ENCODE measurements at places on chromosomes 1 and 21. TPM values are rescaled to one million over a fixed set of nuclear protein-coding genes. Genes with fewer than 3 reads are reported as not detected.

DNA sequence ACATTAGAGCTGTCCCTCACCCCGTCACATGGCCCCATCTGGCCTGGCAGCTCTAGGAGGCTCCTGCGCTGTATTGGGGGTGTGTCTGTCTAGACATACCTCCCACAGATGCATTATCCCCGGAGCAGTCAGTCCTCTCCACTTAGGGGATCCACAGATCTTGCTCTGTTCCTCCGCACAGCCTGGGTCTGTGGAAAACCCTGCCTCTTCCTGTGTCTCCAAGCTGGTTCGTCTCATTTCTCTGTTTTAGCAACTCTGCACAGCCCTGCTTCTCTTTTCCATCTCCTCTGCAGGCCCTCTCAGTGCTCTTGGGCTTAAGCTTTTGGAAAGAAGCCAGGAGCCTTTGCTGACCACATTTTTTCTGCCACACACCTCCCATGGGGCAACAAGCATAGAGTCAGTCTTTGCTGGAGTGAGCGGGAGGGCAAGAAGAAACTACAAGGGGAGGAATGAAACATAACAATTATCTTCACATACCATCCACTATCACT lies 241.5 kb downstream of the FOXD2 start:
- H3K4me1 ChIP-seq, result no peaks in the 10 kb centered on the region
- no peak overlapping the region for H3K4me3 ChIP-seq
- H3K27ac ChIP-seq, result no peak overlapping the region
- no peaks in the 10 kb centered on the region for H3K27me3 ChIP-seq

DNA sequence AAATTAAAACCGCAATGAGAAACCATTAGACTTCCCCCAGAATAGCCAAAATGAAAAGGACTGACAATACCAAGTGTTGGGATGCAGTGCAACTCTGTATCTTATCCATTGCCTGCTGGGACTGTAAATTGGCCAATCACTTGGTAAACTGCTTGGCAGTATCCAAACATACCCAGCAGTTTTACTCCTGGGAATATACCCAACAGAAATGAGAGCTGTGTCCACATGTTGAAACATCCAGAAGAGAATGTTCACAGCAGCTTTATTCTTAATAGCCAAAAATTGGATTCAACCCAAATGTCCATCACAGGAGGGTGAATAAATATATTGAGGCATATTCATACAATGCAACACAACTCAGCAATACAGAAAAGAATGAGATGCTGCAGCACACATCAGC lies 13.7 kb upstream of the FAM20B start:
- no peak overlapping the region for H3K4me3 ChIP-seq
- H3K27ac ChIP-seq, result no peak overlapping the region
- H3K4me1 ChIP-seq, result peaks cover 2% of the 10 kb centered on the region
- no peak for DNase-seq
- no peaks in the 10 kb centered on the region for H3K36me3 ChIP-seq

DNA sequence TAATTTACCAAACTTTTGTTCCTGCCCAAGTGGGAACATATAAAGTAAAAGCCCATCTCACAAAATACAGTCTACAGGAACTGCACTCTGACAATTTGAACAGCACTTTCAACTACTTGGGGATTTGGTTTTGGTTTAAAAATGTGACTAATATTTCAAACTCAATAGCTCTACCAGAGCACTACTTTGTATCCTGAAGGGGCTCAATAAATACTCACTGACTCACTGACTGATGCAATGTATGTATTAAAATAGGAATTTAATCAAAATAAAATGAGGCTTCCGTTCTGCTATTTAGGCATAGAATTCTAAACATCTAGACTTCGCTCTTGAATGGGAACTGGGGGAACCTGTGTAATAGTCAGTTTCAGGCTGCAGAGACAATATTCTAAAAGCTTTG lies 21.9 kb downstream of the EFCAB14 start:
- no peaks in the 10 kb centered on the region for H3K4me1 ChIP-seq
- H3K27ac ChIP-seq, result no peak overlapping the region
- no peak overlapping the region for H3K4me3 ChIP-seq
- no peaks in the 10 kb centered on the region for H3K27me3 ChIP-seq
- H3K36me3 ChIP-seq, result peaks cover 12% of the 10 kb centered on the region
- no peak for DNase-seq

DNA sequence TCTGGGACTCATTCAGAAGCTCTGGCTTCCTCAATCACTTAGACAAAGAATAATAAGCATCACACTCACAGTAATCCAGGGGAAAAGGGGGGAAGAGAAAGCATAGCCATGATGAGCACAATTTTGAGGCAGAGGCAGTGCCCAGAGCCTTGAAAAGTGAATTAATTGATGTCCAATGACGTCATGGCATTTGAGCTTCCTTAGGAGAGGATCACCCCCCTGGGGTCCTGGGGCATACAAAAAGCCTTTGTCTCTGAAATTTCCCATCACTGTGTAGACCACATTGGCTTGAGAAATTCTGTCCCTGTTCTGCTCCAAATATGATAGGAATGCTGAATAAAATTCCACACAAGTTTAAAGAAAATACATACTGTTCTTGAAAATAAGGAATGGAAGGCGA lies 84.3 kb upstream of the COA6 start:
- no peaks in the 10 kb centered on the region for H3K36me3 ChIP-seq
- no peak overlapping the region for H3K27ac ChIP-seq
- H3K4me3 ChIP-seq, result no peak overlapping the region
- H3K4me1 ChIP-seq, result no peaks in the 10 kb centered on the region
- H3K27me3 ChIP-seq, result no peaks in the 10 kb centered on the region

The OXCT2 gene
- total RNA-seq, result 0.17 TPM

DNA sequence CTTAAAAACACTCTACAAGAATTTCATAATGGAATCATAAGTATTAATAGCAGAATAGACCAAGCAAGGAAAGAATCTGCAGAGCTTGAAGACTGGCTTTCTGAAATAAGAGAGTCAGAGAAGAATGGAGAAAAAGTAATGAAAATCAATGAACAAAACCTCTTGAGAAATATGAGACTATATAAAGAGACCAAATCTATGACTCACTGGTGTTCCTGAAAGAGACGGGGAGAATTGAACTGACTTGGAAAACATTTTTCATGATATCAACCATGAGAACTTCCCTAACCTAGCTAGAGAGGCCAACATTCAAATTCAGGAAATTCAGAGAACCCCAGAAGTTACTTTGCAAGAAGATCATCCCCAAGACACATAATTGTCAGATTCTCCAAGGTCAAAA lies 85.6 kb downstream of the GDAP2 start:
- H3K27me3 ChIP-seq, result no peaks in the 10 kb centered on the region
- H3K4me1 ChIP-seq, result no peaks in the 10 kb centered on the region
- no peak overlapping the region for H3K4me3 ChIP-seq
- DNase-seq, result no peak

GRCh38 chr1:116015679-116016078 lies 39.4 kb downstream of the SLC22A15 start:
- no peaks in the 10 kb centered on the region for H3K4me1 ChIP-seq
- H3K27me3 ChIP-seq, result no peaks in the 10 kb centered on the region
- no peak overlapping the region for H3K4me3 ChIP-seq
- H3K36me3 ChIP-seq, result no peaks in the 10 kb centered on the region
- H3K27ac ChIP-seq, result no peak overlapping the region
